ENCODE measurements at places on chromosomes 7 and 10. TPM values are rescaled to one million over a fixed set of nuclear protein-coding genes. Genes with fewer than 3 reads are reported as not detected.

LMOD2 gene
- 1.4 TPM for total RNA-seq

C10orf105 gene
- total RNA-seq, result 0.48 TPM

TEX47 gene
- 1.2 TPM for total RNA-seq

ZC3HAV1L gene
- 28.9 TPM for total RNA-seq

NKX2-3 gene
- total RNA-seq, result not detected

CBLL1 gene
- 20.0 TPM for total RNA-seq

PLEKHS1 gene
- total RNA-seq, result 2.2 TPM

HMX3 gene
- 2.6 TPM for total RNA-seq

SFRP5 gene
- total RNA-seq, result 0.48 TPM

OR6V1 gene
- 1.7 TPM for total RNA-seq

OR2A7 gene
- total RNA-seq, result not detected

SNX10 gene
- total RNA-seq, result 3.6 TPM

CREB5 gene
- 17.8 TPM for total RNA-seq

PIP gene
- total RNA-seq, result not detected

ACBD7 gene
- total RNA-seq, result 1.9 TPM

PPP1R9A gene
- 10.4 TPM for total RNA-seq

FAM241B gene
- not detected for total RNA-seq

ZNF680 gene
- 31.5 TPM for total RNA-seq

CPXM2 gene
- total RNA-seq, result 122 TPM

CYP26C1 gene
- total RNA-seq, result 0.24 TPM

Measured in umbilical cord (tissue), 2 donors.